ENCODE measurements at places on chromosomes 12 and 14.

GRCh38 chr12:101850199-101850598 lies 19.4 kb upstream of the GNPTAB start:
- peak; percentile 66 for DNase-seq

DNA sequence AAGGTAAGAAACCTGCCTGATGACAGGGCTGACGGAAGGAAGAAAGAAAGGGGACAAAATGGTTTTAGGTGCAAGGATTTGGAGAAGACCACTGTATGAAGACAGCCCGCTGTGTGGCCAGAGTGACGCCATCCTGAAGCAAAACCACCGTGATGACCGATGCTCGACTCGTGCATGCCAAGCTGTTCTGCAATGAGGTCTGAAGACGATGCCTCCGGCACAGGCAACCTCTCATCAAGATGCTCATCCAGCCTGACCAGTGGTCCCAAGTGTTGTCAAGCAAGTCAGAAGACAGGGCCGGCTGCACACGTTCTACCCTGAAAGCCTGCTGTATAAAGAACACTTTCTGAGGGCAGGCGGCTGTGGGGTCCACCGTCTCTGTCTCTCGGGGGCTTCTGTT lies 34.8 kb downstream of the STX2 start:
- DNase-seq = no peak

DNA sequence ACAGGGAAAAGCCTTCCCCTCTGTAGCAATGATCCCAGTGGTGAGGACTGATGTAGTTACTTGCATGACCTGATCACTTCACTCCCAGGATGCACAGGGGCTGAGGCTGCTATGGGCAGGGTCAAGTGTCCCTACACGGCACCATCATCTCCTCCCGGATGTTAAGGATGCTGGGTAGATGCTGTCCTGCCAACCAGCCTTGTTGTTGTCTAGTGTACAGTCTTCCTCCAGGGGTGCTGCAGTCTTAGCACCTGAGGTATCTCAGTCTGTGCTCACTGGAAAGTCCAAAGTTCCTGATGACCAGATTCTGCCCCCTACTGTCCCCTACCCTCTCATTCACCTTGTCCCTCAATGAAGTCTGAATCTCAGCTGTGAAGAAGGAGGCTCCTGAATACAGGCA lies 20.1 kb downstream of the CPM start:
- DNase-seq = no peak

DNA sequence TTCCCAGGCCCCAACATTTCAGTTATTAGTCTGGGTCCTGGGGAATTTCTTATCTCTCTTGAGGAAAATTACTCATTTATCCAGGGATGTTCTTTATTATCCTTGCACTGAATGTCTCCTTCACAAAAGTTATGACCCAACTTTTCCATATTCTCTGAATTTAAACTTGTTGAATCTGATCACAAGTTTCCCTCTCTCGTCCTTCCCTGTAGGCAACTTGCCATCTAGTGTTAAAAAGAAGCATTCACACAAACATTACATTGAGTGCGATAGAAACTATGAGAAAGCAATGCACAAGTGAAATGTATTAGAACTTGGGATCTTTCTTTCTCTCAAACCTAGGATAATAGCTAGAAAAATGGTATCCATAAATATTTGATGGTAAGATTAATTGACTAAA lies 608.4 kb downstream of the FSCB start:
- DNase-seq = no peak

DNA sequence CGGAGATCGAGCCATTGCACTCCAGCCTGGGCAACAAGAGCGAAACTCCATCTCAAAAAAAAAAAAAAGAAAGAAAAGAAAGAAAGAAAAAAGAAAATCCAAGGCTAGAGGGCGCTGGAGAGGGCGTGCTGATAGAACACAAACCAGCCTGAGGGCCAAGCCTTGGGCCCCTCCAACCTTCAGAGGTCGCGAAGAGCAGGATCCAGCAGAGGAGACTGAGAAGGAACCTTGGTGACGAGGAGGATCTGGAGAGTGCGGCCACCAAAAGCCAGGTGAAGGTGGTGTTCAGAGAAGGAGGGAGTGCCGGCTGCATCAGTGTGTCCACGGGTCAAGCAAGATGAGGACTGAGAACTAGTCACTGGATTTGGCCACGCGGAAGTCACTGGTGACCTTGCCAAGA lies 4.1 kb upstream of the DYNC1H1 start:
- no peak for DNase-seq

- no peak for DNase-seq
Measured at GRCh38 chr12:587132-588023, 75.9 kb downstream of the NINJ2 start.

GRCh38 chr12:130707571-130707891 lies 8.6 kb downstream of the RIMBP2 start:
- DNase-seq = no peak

GRCh38 chr12:122840580-122841513 lies 5.6 kb downstream of the HIP1R start:
- DNase-seq = no peak

GRCh38 chr12:120453977-120454376 lies 7.7 kb downstream of the GATC start:
- DNase-seq = peak; percentile 29

GRCh38 chr12:110316861-110317260 lies 35.8 kb downstream of the ATP2A2 start:
- DNase-seq = peak; percentile 50

DNA sequence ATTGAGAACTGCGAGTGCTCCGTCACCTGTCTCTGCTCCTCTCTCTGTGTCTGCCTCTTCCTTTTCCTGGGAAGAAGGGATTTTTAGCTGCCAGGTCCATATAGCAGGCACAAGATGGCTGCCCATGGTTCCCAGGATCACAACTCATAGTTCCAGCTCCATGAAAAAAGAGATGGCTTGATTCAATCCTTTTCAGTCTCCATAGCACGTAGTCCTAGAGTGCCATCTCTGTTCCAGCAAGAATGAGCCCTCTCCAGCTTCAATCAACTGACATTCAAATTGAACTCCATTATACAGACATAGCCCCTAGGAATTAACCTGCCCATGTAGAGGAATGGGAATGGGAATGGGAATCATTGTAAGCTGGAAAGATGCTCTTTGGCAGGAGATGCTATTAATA lies 34.7 kb upstream of the RTRAF start:
- DNase-seq = no peak

- DNase-seq = no peak
Measured at GRCh38 chr14:99562856-99563748, 40.9 kb downstream of the CCDC85C start.

DNA sequence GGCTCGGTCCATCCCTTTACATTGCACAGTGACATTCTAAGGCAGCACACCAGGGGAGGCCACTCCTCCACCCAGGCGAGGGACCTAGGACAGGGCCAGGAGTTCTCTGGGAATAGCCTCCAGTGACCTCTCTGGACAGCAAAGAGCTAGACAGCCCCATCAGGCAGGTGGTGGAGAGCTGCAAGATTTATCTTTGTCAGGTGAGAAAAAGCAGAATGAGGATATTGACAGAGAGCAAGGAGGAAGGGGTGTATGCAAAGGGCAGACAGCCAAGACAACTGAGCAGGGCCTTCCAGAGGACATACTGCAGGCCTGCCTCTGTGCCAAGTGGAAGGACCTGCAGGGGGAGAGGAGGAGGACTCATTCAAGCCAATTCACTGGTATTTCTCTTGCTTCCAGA lies 112.4 kb upstream of the MAX start:
- DNase-seq = no peak

- no peak for DNase-seq
Measured at GRCh38 chr14:104682107-104682593, 7.3 kb upstream of the INF2 start.
